Bladder microvascular endothelial cell (primary cell): ENCODE measurements at places on chromosomes 1 and 21. TPM values are rescaled to one million over a fixed set of nuclear protein-coding genes. Genes with fewer than 3 reads are reported as not detected.

FHAD1 gene
- 0.16 and 0.19 TPM in 2 replicates for total RNA-seq

PCSK9 gene
- 0.06 and 0.32 TPM in 2 replicates for total RNA-seq

IRF6 gene
- total RNA-seq, result 1.5 and 1.9 TPM in 2 replicates

FALEC gene
- total RNA-seq, result not detected in 2 replicates

GBP4 gene
- total RNA-seq, result 19.1 and 24.8 TPM in 2 replicates

CRNN gene
- total RNA-seq, result not detected in 2 replicates

HSPB7 gene
- 0.06 TPM in 1 of 2 replicates, not detected in the other for total RNA-seq

TMEM69 gene
- 7.0 and 12.3 TPM in 2 replicates for total RNA-seq

CDC20 gene
- 29.1 and 66.4 TPM in 2 replicates for total RNA-seq

TSTD1 gene
- 3.8 TPM in 1 of 2 replicates, not detected in the other for total RNA-seq

EDARADD gene
- not detected in 2 replicates for total RNA-seq

PRR9 gene
- total RNA-seq, result not detected in 2 replicates

POU3F1 gene
- total RNA-seq, result not detected in 2 replicates

OR2L5 gene
- not detected in 2 replicates for total RNA-seq

CCDC190 gene
- total RNA-seq, result 0.38 TPM in 1 of 2 replicates, not detected in the other

TGFBR3 gene
- total RNA-seq, result 13.9 and 22.3 TPM in 2 replicates

GPR37L1 gene
- not detected in 2 replicates for total RNA-seq

FAM43B gene
- total RNA-seq, result 0.06 TPM in 1 of 2 replicates, not detected in the other

PRAMEF4 gene
- total RNA-seq, result not detected in 2 replicates

HCN3 gene
- 0.32 and 1.0 TPM in 2 replicates for total RNA-seq

BRDT gene
- not detected in 2 replicates for total RNA-seq

SPRR5 gene
- not detected in 2 replicates for total RNA-seq

CLDN14 gene
- total RNA-seq, result 0.65 and 1.0 TPM in 2 replicates

ANXA9 gene
- not detected in 2 replicates for total RNA-seq

AADACL4 gene
- not detected in 2 replicates for total RNA-seq

CD2 gene
- not detected in 2 replicates for total RNA-seq

TRIM63 gene
- under 0.01 TPM in 1 of 2 replicates, not detected in the other for total RNA-seq
